ENCODE measurements at places on chromosomes 1 and 21. TPM values are rescaled to one million over a fixed set of nuclear protein-coding genes. Genes with fewer than 3 reads are reported as not detected.

The NMNAT2 gene
- 0.84 TPM for total RNA-seq

The ADORA3 gene
- not detected for total RNA-seq

The AUNIP gene
- total RNA-seq = 6.2 TPM

The POLR3GL gene
- 11.0 TPM for total RNA-seq

The IFNAR1 gene
- 16.5 TPM for total RNA-seq

The RGSL1 gene
- not detected for total RNA-seq

The CD52 gene
- total RNA-seq = not detected
